Activated CD4-positive, alpha-beta memory T cell treated with anti-CD3 and anti-CD28 coated beads for 36 hours (primary cell): ENCODE measurements at places on chromosomes 4 and X. TPM values are rescaled to one million over a fixed set of nuclear protein-coding genes. Genes with fewer than 3 reads are reported as not detected.

SNCA gene
- 2.0 TPM for total RNA-seq

TCEAL7 gene
- total RNA-seq = not detected

FRMD7 gene
- total RNA-seq = not detected

DDIT4L gene
- total RNA-seq = 0.34 TPM

SASH3 gene
- 126 TPM for total RNA-seq

SULT1B1 gene
- total RNA-seq = 0.68 TPM

DGKK gene
- not detected for total RNA-seq

HEPH gene
- not detected for total RNA-seq

CSN1S1 gene
- total RNA-seq = not detected

PFKFB1 gene
- total RNA-seq = 0.53 TPM

FGFBP1 gene
- total RNA-seq = not detected

FUNDC1 gene
- 10.3 TPM for total RNA-seq

SCOC gene
- 48.4 TPM for total RNA-seq

AWAT1 gene
- not detected for total RNA-seq

CXorf49 gene
- total RNA-seq = not detected

SLC49A3 gene
- total RNA-seq = not detected

F8A2 gene
- not detected for total RNA-seq

NLGN4X gene
- not detected for total RNA-seq

MAGEA8 gene
- total RNA-seq = not detected

SLC25A14 gene
- 13.2 TPM for total RNA-seq

RHOXF1 gene
- total RNA-seq = not detected

PABPC5 gene
- total RNA-seq = not detected

IL9R gene
- 2.7 TPM for total RNA-seq

PPID gene
- total RNA-seq = 66.4 TPM

TBX22 gene
- not detected for total RNA-seq

ANKRD50 gene
- 0.36 TPM for total RNA-seq

FDCSP gene
- total RNA-seq = not detected

ASMT gene
- 0.52 TPM for total RNA-seq

AKAP4 gene
- not detected for total RNA-seq

EIF1AX gene
- total RNA-seq = 121 TPM

LPAR4 gene
- not detected for total RNA-seq

P2RY8 gene
- total RNA-seq = 32.7 TPM

LDB2 gene
- not detected for total RNA-seq
